NCI-H1417 treated with DMSO at 0.1 percent for 48 hours (cell line): ENCODE measurements at places on chromosomes 3 and 15.

- no peak for DNase-seq
Measured at GRCh38 chr3:62670351-62670750, 204.9 kb downstream of the CADPS start.

DNA sequence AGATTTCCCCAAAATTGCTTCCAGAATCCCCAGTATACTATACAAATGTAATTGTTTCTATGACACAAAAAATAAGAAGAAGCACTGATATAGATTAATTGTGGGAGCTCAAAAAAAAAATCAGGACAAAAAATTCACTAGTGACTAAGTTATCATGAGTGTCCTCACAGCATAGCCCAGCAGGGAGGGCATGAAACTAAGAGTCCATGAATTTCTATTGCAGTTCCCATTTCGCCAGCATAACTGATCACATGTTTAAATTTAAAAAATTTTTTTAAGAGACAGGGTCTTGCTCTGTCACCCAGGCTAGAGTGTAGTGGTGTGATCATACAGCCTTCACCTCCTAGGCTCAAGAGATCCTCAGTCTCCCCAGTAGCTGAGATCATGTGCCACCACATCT lies 10.6 kb downstream of the NCEH1 start:
- DNase-seq: no peak

DNA sequence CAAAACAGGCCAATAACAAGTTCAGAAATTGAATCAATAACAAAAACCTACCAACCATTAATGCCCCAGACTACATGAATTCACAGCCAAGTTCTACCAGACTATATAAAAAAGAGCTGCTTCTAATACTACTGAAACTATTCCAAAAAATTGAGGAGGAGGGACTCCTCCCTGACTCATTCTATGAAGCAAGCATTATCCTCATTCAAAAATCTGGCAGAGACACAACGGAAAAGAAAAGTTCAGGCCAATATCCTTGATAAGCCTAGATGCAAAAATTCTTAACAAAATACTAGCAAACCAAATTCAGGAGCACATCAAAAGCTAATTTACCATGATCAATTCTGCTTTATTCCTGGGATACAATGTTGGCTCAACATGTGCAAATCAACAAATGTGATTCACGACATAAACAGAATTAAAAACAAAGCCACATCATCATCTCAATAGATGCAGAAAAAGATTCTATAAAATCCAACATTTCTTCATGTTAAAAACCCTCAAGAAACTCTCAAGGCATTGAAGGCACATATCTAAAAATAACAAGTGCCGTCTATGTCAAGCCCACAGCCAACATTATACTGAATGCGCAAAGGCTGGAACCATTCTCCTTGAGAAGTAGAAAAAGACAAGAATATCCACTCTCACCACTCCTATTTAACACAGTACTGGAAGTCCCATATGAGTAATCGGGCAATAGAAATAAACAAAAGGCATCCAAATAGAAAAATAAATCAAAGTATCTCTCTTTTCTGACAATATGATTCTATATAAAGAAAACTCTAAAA lies 573.6 kb upstream of the GRM7 start:
- no peak for DNase-seq

DNA sequence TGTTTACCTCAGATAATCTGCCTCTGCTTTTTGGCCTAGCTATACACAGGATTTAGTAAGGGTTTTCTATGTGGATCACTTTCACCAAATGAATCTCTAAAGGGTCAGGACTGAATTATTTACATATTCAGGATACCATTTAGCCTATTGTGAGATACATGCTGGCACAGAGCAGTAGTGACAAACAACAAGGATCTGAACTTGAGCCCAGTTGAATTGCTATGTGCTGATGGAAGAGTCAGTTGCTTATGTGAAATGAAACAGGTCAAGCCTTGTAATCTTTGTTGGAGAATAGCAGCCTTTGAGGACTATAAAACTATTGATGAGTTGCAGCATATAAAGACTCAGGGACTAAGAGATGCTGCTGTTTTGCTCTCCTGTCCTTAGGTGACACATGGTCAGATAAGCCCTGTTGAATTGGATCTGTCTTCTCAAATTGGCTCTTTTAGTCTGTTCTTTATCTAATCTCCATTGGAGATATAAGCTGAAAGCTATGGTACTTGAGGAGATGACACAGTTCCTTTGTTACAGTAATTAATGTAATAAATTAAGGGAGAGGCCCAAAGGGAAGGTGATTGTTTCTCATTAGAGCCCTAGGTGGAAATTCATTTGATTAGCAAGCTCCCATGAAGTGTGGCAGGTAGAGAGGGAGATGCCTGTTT lies 30.4 kb downstream of the ZNF609 start:
- DNase-seq: no peak

GRCh38 chr3:34881026-34881425 lies 758.3 kb upstream of the ARPP21 start:
- no peak for DNase-seq

GRCh38 chr3:53772562-53772961 lies 73.7 kb downstream of the CHDH start:
- DNase-seq: no peak

DNA sequence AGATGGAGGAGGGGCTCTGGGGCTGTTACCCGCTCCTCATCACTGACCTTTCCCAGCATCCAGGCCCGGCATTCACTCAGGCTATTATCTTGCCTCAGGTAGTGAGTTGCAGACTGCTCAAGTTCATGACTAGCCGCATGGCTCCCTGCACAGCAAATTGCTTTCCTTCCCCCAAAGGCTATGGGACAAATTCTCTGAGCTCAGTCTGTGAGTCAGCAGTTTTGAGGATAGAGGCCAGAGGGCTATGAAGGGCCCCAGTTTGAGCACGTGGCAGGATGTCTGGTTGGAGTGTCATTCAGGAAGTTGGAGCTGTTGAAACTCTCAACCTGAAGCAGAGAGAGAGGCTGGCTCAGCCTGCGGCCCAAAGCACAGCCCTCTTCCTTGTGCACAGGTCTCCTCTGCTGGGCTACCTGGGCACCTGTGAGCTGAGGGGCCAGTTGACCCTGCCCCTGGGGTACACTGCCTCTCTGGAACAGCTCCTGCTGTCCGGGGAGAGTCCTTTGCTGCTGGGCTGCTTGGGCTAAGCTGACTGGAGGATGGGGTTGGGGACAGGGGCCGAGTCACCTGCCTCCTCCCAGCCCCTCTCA lies 7.9 kb downstream of the FAH start:
- DNase-seq: no peak

DNA sequence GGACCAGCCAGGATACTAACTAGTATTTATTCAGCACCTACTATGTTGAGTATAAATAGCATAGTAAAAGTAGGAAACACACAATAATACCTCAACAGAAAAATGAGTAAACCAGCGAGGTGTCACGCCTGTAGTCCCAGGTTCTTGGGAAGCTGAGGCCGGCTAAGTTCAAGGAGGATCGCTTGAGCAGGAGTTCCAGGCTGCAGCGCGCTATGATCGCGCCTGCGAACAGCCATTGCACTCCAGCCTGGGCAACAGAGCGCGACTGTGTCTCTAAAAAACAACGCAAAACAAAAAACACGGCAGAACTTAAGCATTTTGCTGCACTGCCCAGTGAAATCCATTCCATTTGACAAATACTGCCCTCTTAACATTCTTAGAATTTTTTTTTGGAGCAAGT lies 1.3 kb upstream of the DENND6A start:
- DNase-seq: no peak

DNA sequence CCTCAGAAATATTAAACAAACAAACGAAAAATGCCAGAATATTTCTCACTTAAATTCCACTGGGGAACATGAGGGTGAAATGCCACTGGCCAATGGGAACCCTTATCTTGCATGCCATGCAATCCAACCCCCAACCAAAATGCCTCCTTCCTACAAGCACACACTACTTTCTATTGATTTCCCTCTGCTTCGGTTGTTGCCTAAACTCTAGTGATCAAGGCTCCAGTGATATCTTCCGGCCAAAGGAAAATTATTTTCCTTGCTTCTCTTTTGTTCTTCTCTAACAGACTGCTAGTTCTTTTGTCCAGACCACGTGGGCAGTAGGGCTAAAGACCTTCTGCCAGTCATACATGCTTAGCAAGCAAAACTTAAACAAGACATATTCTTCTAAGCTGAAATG lies 115.7 kb downstream of the TMCC1 start:
- no peak for DNase-seq

DNA sequence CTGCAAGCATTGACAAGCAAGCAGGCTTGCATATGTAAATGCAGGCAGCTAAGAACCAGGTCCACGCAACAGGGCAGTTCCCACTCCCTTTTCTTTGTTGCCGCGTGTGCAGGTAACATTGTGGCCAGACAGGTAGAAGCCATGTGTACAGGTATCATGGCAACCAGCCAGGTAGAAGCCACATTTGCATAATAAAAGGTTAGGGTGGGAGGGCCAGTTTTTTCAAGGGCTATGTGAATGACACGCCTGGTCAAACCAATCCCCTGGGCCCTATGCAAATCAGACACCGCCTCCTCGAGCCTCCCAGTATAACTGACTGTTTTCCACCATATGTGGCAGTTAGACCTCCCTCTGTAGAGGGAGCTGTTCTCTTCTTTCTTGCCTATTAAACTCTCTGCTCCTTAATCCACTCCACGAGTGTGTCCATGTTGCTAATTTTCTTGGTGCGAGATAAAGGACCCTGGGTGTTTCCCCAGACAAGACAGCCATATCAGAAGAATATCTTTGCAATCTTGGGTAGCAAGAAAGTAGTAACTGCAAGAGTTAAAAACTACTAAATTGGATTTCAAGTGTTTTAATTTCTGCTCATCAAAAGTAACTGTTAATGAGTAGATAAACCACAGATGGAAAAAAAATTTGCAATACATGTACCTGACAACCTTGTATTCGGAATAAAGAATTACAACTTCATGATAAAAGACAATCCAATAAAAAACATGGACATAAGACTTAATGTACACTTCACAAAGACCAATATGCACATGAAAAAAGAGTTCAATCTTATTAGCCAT lies 21.8 kb downstream of the PCOLCE2 start:
- DNase-seq: peak; percentile 53

- no peak for DNase-seq
Measured at GRCh38 chr15:77603611-77604336, 28.9 kb downstream of the LINGO1 start.

- DNase-seq: no peak
Measured at GRCh38 chr15:67505675-67506572, 15.0 kb upstream of the C15orf61 start.

DNA sequence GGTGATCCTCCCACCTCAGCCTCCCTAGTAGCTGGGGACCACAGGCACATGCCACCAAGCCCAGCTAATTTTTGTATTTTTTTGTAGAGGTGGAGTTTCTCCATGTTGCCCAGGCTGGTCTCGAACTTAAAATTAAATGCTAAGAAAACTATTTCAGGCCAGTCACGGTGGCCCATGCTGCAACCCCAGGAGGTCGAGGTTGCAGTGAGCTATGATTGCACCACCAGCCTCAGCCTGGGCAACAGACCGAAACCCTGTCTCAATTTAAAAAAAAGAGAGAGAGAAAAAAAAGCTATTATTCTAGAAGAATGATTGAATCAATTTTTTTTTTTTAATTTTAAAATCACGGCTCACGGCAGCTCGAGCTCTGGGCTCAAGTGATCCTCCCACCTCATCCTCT lies 4.7 kb downstream of the SLC51A start:
- DNase-seq: no peak
